Inflammatory macrophage (primary cell): ENCODE measurements at places on chromosomes 5 and 9.

DNA sequence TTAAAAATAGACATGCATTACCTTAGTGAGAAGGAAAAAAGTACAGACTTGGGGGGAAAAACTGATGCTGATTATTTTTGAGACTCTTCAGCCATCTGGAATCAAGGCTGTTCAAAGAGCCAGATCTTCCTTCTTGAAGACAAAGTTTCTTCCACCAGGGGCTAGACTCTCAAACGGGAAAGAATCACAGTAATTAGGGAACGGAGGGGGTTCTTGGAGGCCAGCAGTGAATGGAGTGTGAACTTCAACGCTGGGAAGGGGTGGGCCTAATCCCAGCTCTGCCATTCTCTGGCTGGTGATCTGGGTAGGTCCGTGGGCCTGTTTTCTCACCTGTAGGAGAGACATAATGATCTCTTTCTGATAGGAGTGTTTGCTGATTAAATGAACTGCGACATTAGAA lies 21.1 kb upstream of the LHX2 start:
- DNase-seq, result no peak

GRCh38 chr9:90893706-90894105 lies 92.1 kb downstream of the SYK start:
- no peak for DNase-seq

GRCh38 chr5:153619771-153620170 lies 129.3 kb downstream of the GRIA1 start:
- DNase-seq, result no peak

GRCh38 chr5:65926276-65926783 lies at the start of gene ERBIN:
TSS of gene ERBIN (plus strand) at chr5:65926575. CDS start at chr5:65992719, 66,144 bp downstream.
- DNase-seq, result peak; percentile 94

DNA sequence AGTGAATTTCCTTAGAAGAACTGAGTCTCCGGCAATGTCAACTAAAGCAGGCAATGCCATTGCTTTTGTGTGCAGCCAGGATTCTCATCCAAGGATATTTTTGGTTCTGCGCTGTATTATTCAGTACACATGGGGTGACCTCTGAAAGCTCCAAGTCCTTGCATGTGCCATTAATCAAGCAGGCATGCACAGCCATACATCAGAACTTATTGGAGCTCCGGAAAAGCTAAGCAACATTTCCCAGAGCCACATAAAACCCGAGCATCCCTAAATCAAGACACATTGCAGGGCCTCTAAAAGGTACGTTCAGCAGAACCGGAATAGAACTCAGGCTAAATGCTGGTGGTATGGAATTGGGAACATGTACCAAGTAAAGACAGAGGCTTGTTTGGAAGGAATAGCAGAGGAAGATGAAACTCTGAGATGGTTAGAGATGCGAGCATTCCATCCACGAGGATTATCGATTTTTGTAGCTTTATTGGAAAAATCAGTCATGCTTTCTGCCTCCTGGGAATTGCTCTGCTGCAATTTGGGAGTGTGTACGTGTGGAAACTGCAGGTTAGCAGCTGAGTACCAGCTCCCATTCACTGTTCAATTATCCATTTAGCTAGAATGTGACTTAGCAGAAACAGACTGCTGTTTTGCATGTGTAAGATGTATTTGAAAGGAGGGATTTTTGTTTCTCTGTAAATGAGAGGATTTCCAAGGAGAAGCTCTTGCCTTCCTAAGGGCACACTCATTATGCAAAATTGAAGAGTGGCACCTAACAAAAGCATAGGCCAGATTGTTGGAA lies 143.7 kb upstream of the WWC1 start:
- DNase-seq, result no peak

DNA sequence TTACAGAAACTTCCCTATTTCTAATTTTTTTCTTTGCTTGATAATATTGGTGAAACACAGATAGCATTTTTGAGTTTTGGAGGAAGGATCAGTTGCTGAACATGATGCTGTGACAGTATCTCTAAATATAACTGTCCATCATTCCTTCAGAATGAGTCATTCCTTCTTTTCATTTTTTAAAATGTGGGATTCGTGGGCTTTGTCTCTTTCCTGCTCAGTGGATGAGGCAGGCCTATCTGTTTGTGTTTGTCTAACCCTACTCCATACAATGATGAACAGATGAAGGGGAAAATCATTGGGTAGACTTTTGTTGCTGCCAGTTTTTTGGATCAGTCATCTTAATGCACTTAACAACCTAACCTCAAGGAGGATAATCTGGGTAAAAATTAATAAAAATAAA lies 15.7 kb upstream of the OR13C8 start:
- DNase-seq, result no peak

- DNase-seq, result no peak
Measured at GRCh38 chr5:156121234-156121633, 205.7 kb upstream of the SGCD start.

DNA sequence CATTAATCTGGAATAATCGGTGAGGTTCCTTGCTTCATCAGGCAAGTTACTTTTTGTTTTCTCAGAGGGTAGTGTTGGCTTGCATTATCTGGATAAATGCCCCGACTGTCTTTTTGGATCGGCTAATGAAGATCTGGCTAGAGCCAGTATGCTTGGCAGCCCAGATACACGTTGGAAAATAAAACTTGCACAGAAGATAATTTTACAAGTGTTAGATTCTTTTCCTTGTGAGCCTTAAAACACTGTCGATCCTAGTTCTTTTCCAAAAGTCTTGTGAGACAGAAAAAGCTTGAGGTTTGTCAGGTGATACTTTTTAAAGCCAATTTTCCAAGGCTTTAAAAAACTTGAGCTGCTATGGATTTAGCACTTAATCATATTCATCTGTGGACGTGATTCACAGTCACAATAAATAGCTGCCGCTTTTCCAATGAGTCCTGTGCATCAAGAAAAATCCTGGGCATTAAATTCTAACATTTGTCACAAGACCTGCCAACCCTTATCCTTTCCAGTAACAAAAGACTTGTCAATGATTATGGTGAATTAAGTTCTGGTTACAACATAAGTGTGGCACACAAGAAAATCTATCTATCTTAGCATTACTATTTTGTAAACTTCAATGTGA lies 68.5 kb downstream of the PRLR start:
- no peak for DNase-seq

DNA sequence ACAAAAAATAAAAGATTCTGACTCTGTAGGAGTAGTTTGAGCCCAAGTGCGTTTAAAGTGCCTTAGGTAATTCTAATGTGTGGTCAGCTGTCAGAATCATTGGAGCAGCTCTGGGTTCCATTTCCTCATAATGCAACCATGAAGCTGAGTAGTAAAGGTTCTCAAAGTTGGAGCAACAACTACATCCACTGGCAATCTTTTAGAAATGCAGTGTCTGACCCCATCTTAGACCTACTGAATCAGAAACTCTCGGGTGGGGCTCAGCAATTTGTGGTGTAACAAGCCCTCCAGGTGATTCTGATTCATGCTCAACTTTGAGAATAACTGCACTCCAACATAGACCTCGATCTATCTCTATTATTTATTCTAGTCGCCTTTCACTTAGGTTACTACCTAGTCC lies 7.6 kb upstream of the ALDH1A1 start:
- peak; percentile 58 for DNase-seq

DNA sequence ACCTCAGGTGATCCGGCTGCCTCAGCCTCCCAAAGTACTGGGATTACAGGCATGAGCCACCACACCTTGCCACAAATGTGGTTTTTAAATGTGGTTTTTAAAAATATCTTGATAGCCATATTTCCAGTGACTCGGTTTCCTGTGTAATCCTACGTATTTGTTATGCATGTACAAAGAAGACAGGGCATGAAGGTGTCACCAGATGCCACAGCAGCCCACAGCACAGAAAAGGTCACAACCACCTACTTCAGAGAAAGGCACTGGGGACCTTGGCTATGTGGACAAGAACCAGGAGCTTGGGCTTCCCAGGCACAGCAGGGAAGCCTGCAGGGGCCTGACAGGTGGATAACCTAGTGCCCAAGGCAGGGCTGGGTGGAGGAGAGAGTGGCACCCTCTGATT lies 38.0 kb downstream of the C9orf50 start:
- no peak for DNase-seq

- DNase-seq, result no peak
Measured at GRCh38 chr9:86971742-86972141, 24.4 kb upstream of the GAS1 start.

DNA sequence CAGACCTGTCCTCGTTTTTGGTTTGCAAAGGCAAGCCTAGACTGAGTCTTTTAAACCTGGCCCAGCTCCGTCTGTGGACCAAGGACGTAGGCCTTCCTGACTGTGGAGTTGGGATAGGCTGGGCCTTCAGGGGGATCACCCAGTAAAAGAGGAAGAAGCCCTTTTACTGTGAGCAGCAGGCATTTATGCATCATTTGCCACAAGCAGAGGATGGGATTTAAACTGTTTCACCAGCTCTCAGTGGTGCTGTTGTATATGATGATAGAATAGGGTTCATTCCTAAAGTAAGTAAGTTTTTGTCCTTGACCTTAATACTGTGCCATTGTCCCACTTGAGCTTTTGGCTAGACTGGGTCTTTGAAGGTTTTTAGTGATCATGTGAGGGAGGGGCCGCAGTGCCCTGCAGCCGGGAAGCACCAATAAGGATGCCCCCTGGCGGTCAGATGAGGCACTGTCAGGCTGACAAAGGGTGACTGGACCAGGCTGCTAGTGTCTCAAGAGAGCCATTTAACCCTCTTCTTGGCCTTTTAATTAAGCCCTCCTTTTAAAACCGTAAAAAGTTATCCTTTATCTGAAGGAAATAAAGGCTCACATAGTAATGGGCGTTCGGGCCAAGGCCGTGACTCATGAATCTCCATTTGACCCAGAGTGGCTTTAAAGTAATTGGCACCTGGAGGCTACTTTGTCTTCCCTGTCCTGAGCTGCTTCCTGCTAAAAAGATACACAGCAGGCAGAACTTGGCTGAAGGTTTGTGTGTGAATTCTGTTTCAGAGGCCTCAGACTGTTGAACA lies 74.0 kb downstream of the UBAP1 start:
- peak; percentile 46 for DNase-seq
